ENCODE measurements at places on chromosomes 2 and 18.

GRCh38 chr2:85761512-85761944 is 7.7 kb downstream of the ATOH8 start:
- no peak for DNase-seq

DNA sequence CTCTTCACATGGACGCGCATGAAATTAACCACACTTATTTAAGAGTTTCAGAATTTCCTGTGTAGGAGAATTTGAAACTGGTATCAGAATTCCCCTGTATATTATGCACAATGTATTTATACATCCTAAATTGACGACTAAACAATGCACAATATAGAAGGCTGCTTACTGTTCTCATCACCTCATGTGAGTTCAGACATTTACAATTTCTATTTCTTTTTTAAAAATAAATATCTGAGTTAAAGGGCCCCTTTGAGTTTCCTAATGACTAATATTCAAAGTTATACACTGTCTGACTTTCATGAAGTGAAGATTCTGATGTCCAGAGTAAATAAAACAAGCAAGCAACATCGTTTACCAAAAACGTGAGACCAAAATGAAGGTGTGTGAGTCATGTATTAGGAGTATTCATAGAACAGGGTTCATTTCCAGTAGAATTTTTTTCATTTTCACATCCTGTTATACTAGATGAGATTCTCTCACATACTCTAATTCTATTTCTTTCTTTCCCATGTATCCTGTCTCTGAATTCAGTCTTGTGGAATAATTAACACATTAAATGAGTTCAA is 406.2 kb downstream of the NUP35 start:
- DNase-seq: no peak

- no peak for DNase-seq
Measured at GRCh38 chr2:122670897-122671296, 915.4 kb downstream of the TSN start.

DNA sequence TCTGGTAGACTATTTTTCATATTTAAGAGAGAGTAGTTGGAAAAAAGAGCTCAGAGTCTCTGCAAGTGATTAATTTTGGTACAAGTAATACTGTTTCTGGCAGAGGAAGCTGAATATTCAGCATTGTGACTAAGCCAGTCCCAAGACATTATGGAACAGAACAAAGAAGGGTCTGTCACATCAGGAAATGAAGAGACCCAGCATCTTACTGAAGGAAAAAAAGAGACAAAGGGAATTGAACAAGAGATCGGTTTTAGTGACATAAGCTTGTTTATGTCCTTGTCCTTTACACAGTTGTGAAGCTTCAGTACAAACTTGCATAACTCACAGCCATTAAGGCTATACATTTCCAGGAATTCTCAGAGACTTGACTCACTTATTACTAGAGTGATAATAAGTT is 568.5 kb upstream of the SLC8A1 start:
- DNase-seq: no peak

DNA sequence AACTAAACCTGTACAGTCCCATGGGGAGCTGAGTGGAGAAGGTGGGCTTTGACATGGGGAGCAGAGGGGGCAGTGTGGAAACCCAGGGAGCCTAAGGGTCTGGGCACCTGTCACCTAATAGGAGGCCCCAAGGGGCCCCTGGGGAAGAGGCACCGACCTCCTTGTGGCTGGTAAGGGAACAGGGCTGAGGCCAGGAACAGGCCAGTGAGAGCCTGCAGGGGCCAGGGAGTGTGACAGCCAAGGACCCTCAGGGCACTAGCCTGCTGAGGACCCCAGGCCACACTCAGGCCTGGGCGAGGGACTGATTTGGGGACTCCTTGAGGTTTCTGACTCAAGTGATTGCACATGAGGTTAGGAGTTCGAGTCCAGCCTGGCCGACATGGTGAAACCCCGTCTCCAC is 24.5 kb upstream of the ALPP start:
- no peak for DNase-seq

DNA sequence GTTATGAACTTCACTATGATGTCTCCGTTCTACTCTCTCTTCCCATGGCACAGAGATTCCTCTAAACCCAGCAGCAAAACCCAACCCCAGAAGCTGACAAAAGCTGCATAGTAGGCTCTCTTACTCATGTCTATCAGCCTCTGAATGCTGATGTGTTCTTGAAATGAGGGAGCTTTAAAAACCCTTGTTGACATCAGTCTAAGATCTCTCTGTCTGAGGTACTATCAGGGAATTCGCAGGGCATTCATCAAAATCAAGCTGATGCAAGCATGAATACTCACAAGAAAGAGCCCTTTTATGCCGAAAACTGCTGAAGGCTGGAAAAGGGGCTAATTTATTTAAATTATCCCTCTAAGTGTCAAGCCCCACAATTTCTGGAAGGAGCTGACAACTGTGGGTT is 710.6 kb upstream of the FANCL start:
- no peak for DNase-seq
